ENCODE measurements at places on chromosomes 1 and 21. TPM values are rescaled to one million over a fixed set of nuclear protein-coding genes. Genes with fewer than 3 reads are reported as not detected.

FAAP20 gene
- 40.4 TPM for total RNA-seq

SLC2A5 gene
- 0.64 TPM for total RNA-seq

IVL gene
- total RNA-seq = not detected

NDUFV3 gene
- 18.2 TPM for total RNA-seq

ESRRG gene
- total RNA-seq = not detected

TGFB2 gene
- total RNA-seq = not detected

DNA sequence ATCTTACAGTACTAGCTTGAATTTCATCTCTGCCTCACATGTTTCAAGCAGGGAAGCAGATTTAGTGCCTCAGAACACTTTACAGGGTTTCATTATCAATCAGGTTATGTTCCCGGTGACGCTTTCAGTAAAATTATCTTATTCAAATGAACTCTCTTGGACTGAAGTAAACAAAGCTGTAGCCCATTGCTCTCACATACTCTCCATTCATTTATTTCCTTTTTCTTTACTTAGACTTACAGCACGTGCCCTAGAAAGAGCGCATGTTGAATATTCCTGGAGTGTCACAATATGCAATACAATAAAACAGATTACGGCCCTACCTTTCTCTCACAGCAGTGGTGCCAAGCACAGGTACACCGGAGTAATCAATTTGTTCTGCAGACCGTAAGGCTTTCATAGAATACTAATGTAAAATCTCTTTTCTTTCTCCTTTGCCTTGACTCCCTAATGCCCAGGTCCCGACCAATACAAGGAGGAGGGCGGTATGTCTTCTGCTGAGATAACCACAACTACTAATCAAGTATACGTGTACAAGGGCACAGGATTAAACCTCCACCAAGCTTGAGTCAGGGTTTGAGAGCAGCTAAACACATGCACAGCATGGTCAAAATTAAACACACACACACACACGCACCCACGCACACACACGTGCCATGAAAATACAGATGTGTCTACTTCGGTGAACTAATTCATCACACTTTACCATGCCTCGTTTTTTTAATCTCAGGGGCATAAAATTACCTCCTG, 62.8 kb downstream of the NRIP1 start:
- no peaks in the 10 kb centered on the region for H3K27me3 ChIP-seq
- no peaks in the 10 kb centered on the region for H3K36me3 ChIP-seq
- H3K4me1 ChIP-seq = peaks cover 22% of the 10 kb centered on the region
- H3K27ac ChIP-seq = no peak overlapping the region
- no peak overlapping the region for H3K4me3 ChIP-seq

GRCh38 chr1:158819461-158820443, 11.4 kb upstream of the MNDA start:
- no peak overlapping the region for H3K27ac ChIP-seq
- no peaks in the 10 kb centered on the region for H3K27me3 ChIP-seq
- H3K4me1 ChIP-seq = peaks cover 10% of the 10 kb centered on the region

DNA sequence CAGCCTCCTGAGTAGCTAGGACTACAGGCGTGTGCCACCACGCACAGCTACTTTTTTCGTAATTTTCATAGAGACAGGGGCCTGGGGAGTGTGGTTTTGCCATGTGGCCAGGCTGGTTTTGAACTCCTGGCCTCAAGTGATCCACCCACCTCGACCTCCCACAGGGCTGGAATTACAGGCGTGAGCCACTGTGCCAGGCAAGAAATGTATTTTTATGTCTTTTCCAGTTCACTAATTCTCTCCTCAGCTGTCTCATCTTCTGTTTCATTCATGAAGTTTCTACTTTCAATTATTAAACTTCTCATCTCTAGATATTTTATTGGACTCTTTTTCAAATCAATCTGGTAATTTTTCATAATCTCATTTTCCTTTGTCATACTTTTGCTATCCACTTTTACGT, 72.1 kb upstream of the DISP3 start:
- H3K27me3 ChIP-seq = no peaks in the 10 kb centered on the region
- DNase-seq = no peak
- H3K4me1 ChIP-seq = peaks cover 12% of the 10 kb centered on the region
- H3K27ac ChIP-seq = no peak overlapping the region

DNA sequence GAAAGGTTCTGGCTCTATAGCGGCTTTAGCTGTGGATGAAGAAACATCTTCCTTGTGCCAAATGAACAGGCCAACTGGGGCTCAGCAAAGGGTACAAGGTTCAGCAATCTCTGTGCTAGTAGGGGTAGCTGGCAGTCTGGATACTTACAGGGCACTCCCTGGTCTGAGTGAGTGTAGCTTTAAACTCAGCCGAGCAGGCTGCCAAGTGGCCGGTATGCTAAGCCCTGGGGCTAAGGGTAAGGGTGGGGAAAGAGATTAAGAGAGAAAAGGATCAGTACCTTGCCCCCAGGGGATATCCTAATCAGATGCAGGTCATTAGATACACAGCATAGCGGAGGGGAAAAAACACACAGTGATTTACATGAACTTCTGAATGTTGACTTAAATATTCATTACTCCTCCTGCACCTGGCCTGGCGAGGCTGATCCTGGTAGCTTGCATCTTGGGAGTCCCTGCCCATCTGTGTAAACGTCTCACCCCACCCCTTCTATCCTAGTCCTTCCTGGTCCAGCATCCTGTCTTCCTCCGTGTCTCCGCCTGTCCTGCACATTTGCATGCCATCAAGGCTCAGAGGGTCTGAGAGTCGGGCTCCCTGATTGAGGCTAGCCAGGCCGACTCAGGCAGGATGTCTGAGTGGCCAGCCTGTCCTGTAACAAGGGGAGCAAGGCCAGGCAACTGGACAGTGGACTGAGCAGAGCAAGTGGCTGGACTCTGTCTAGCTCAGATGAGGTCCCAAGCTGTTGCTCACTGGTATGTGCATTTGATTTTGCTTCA, 39.5 kb upstream of the CNTN2 start:
- peaks cover 4% of the 10 kb centered on the region for H3K27me3 ChIP-seq
- H3K36me3 ChIP-seq = no peaks in the 10 kb centered on the region
- H3K27ac ChIP-seq = no peak overlapping the region
- no peak for DNase-seq
- no peak overlapping the region for H3K4me3 ChIP-seq

GRCh38 chr1:11615090-11615489, 39.1 kb downstream of the FBXO2 start:
- DNase-seq = no peak
- no peaks in the 10 kb centered on the region for H3K27me3 ChIP-seq
- no peaks in the 10 kb centered on the region for H3K36me3 ChIP-seq
- H3K4me3 ChIP-seq = no peak overlapping the region
- no peaks in the 10 kb centered on the region for H3K4me1 ChIP-seq

DNA sequence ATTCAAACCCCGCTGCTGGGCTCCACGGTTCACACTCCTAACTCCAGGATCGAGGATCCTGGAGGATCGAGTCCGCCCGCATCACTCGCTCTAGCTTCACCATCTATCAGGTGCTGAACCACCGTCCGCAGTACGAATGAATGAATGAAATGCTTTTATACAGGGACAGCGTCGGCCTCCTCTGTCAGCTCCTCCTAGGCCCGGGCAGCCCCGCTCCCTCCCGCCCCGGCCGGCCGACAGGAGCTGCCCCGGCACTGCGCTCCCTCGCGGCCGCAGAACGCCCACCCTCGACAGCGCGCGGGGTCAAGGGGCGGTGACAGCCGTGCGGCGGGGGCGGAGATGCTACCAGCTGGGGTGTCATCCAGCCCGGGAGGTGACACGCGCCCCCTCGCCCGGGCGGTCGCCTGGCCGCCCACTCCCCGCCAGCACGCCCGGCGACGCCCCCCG, 520 bp downstream of the ZBTB17 start:
- peaks cover 18% of the 10 kb centered on the region for H3K36me3 ChIP-seq
- no peaks in the 10 kb centered on the region for H3K27me3 ChIP-seq
- peaks cover 23% of the 10 kb centered on the region for H3K4me1 ChIP-seq
- DNase-seq = no peak
- peak overlapping the region; percentile 81 for H3K4me3 ChIP-seq
- peak overlapping the region; percentile 77 for H3K27ac ChIP-seq

DNA sequence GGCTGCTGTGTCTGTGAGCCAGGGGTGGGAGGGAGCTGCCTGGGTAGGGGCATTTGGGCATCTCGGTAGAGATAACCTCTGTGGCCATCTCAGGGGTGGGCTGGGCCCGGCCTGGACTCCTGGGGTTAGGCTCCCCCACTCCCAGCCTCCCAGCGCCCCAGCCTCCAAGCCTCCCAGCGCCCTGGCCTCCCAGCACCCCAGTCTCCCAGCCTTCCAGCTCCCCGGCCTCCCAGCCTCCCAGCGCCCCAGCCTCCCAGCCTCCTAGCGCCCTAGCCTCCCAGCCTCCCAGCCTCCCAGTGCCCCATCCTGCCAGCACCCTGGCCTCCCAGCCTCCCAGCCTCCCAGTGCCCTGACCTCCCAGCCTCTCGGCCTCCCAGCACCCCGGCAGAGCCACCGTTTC, 85.1 kb upstream of the TTC34 start:
- DNase-seq = no peak
- H3K27ac ChIP-seq = no peak overlapping the region
- no peaks in the 10 kb centered on the region for H3K4me1 ChIP-seq
- H3K36me3 ChIP-seq = no peaks in the 10 kb centered on the region
- no peak overlapping the region for H3K4me3 ChIP-seq

GRCh38 chr1:54971317-54971791, 9.1 kb upstream of the TMEM61 start:
- H3K4me3 ChIP-seq = no peak overlapping the region
- peaks cover 6% of the 10 kb centered on the region for H3K27me3 ChIP-seq
- no peak for DNase-seq
- H3K4me1 ChIP-seq = no peaks in the 10 kb centered on the region
- H3K36me3 ChIP-seq = no peaks in the 10 kb centered on the region
- no peak overlapping the region for H3K27ac ChIP-seq

- DNase-seq = no peak
- no peaks in the 10 kb centered on the region for H3K27me3 ChIP-seq
- no peaks in the 10 kb centered on the region for H3K4me1 ChIP-seq
- no peak overlapping the region for H3K4me3 ChIP-seq
Observed at GRCh38 chr1:150829751-150830150, 21.7 kb upstream of the CTSK start.

DNA sequence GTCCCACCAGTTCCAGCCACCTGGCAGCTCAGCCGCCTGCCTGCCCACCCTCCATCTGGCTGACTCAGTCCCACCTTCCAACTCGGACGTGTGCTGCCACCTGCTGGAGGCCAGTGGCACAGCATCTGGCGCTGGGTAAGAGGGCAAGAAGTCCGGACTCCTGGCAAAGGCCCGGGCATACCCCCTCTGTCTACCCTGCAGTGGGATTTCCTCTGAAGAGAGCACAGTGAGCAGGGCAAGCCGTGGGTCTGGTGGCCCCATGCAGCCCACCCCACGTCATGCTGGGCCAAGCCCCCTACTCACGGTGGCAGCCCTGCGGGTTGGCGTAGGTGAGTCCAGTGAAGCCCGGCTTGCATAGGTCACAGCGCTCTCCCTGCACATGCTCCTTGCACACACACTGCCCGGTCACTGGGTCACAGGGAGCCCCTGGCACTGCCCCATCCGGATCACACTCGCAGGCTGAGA, 24.5 kb downstream of the LAMB3 start:
- H3K4me3 ChIP-seq = no peak overlapping the region
- no peaks in the 10 kb centered on the region for H3K36me3 ChIP-seq
- no peaks in the 10 kb centered on the region for H3K27me3 ChIP-seq
- DNase-seq = peak; percentile 50
- H3K27ac ChIP-seq = no peak overlapping the region

DNA sequence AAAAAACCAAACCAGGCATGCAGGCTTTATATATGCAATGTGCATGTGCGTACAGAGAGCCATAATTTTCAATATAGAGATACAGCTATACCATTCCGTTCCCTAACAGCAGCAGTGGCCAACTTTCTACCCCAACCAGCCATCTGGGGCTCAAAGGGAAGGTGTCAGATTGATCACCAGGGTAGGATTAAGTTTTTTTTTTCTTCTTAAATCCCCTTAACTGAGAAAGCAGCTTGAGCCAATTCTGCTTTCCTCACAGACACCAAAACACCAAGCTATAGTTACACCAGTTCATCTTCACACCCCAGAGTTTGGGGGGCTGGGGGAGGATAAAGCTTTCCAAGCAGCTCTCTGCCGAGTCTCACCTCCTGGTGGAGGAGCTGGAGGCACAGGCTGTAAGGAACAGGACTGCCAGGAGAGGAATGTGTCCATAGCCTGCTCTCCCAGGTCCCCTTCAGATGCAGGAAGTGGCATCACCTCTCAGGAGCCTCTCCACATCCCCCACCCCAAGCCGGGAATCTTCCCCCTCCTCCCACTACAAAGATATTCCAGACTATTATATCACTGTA, 87.9 kb downstream of the SSBP3 start:
- H3K4me3 ChIP-seq = no peak overlapping the region
- H3K36me3 ChIP-seq = no peaks in the 10 kb centered on the region
- no peak overlapping the region for H3K27ac ChIP-seq
- H3K27me3 ChIP-seq = no peaks in the 10 kb centered on the region
- H3K4me1 ChIP-seq = no peaks in the 10 kb centered on the region

DNA sequence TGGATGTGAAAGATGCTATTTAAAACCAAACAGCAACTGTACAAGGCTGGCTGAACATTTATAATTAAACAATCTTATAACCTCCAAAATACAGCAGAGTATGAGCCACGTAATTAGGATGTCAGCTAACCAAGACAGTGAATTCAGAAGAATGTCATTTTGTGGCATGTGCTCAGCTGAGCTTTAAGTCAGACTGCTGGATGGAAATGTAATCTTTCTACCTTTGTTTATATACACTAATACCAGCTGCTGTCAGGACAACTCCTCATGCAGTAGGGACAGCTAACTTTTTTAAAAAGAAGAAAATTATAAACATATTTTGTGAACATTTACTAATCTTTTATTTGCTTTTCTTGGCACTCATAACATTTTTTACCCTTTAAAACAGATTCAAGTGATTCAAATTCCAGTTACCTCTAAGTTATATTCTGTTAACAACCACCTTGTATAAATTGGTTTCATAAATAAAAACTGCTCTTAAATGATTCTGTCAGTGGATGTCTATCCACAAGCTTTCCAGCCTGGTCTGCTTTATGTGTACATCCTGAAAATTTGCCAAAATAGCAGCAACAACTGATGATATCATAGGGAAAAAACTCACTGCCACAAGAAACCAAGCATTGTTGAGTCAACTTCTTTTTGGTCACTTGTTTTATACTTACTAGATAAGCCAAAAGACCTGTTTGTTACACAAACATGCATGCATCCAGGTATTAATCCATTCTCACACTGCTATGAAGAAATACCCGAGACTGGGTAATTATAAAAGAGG, 36.1 kb downstream of the DPH5 start:
- no peak overlapping the region for H3K27ac ChIP-seq
- no peaks in the 10 kb centered on the region for H3K4me1 ChIP-seq
- no peak for DNase-seq
- no peaks in the 10 kb centered on the region for H3K27me3 ChIP-seq
- H3K4me3 ChIP-seq = no peak overlapping the region

DNA sequence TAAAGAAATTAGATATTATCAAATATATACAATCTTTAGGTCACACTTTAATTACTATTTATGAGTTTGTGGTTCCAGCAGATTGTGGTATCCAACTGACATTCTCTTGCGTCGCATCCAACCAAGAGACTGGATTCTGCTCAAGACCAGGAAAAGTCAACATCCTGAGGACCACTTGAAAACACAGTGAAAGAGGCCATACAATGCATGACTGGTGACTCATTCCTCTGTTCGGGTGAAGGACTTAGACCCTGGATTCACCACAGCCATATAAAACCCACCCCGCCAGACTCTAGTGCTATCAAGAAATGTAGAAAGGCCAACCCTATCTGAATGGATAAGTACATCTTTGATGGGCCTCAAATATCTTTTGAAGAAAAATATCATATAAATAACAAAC, 14.5 kb upstream of the CFHR4 start:
- no peak overlapping the region for H3K4me3 ChIP-seq
- H3K27me3 ChIP-seq = no peaks in the 10 kb centered on the region
- H3K36me3 ChIP-seq = no peaks in the 10 kb centered on the region
- DNase-seq = no peak

- no peaks in the 10 kb centered on the region for H3K4me1 ChIP-seq
- no peaks in the 10 kb centered on the region for H3K36me3 ChIP-seq
- DNase-seq = no peak
- H3K4me3 ChIP-seq = no peak overlapping the region
Observed at GRCh38 chr21:40671716-40672115, 175.2 kb downstream of the DSCAM start.

Data from CD4-positive, CD25-positive, alpha-beta regulatory T cell (primary cell).